Fibroblast of upper back skin (primary cell): ENCODE measurements at places on chromosomes 1 and 21.

DNA sequence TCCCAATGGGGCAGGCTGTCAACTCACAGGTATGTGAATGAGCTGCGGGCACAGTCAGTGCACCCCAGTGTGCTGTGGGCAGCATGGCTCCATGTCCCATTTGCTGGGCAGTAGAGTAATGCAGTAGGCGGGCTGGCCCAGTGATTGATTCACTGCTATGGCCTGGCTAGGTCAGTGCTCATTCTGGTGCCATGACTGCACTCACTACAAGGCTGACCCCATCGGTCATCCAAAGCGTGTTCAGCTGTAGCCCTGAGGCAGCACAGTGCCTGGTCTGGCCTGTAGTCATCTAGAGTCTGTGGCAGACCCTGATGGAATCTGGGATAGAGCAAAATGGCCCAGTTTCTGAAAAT is 7.4 kb downstream of the HYI start:
- DNase-seq: no peak

- DNase-seq: no peak
Observed at GRCh38 chr1:78972723-78973122, 33.8 kb downstream of the ADGRL4 start.

- DNase-seq: no peak
Observed at GRCh38 chr1:73662526-73662925, 535.5 kb downstream of the LRRIQ3 start.

DNA sequence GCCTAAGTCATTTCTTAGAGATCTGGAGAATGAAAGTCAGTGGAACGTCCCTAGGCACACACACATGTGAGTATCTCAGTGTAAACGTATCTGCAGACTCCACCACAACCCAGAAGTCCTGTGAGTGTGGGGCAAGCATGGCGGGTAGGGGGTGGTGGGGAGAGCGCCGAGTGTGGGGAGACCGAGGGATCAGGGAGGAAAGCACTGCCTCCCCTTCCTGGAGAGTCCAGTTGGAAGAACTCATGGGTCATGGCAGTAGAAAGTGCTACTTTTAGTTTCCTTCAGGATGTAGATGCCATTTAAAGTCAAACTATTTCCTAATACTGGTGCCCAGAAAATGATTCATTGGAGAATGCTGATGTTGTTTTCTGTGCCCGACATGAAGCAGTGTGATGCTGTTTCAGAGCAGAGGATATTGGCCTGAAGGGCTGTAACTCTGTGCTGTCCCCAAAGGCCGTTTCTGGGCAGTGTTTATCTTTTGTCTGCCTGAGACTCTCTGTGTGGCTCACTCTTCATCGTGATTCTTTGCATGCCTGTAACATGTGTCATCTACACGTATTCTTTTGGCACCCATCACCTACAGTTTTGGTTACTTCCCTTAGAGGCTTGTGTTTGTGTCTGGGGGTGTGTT is 45.7 kb upstream of the TSPAN2 start:
- peak; percentile 91 for DNase-seq

- DNase-seq: no peak
Observed at GRCh38 chr1:234826352-234826751, 216.4 kb upstream of the IRF2BP2 start.

GRCh38 chr1:215421744-215422143 is 145.4 kb upstream of the KCTD3 start:
- no peak for DNase-seq

DNA sequence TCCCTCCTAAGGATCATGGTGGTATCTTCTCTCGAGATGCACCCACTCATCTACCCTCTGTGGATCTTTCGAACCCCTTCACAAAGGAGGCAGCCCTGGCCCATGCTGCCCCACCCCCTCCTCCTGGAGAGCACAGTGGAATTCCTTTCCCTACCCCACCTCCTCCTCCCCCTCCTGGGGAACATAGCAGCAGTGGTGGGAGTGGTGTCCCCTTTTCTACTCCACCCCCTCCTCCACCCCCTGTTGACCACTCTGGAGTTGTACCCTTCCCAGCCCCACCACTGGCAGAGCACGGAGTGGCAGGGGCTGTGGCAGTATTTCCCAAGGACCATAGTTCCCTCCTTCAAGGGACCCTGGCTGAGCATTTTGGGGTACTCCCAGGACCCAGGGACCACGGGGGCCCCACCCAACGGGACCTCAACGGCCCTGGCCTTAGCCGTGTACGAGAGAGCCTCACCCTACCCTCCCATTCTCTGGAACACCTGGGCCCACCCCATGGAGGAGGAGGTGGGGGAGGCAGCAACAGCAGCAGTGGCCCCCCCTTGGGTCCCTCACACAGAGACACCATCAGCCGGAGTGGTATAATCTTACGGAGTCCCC is 14.5 kb upstream of the TARS2 start:
- DNase-seq: no peak
